ENCODE measurements at places on chromosomes 11 and 22.
A peak's percentile ranks its signal among the peaks of the same experiment; 100 is the strongest.

- no peak for DNase-seq
Observed at GRCh38 chr22:45923212-45923611, 53.8 kb downstream of the WNT7B start.

- DNase-seq, result no peak
Observed at GRCh38 chr22:39318507-39319283, 728 bp downstream of the RPL3 start.

DNA sequence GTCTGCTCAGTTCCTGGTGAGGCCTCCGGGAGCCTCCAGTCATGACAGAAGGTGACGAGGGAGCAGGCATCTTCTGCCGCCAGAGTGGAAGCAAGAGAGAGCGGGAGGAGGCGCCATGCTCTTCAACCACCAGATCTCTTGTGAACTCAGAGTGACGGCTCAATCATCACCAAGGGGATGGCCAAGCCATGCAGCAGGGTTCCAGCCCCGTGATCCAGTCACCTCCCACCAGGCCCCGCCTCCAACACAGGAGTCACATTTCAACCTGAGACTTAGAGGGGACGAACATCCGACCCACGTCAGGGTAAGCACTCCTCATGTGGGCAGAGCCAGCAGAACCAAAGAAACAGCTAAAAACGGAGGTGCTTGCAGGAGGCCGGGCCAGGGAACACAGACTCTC lies 1470.5 kb downstream of the BRD1 start:
- DNase-seq, result no peak

- DNase-seq, result no peak
Observed at GRCh38 chr11:72737336-72737735, 14.9 kb downstream of the ARAP1 start.

- no peak for DNase-seq
Observed at GRCh38 chr11:28400331-28401100, 292.3 kb downstream of the METTL15 start.

DNA sequence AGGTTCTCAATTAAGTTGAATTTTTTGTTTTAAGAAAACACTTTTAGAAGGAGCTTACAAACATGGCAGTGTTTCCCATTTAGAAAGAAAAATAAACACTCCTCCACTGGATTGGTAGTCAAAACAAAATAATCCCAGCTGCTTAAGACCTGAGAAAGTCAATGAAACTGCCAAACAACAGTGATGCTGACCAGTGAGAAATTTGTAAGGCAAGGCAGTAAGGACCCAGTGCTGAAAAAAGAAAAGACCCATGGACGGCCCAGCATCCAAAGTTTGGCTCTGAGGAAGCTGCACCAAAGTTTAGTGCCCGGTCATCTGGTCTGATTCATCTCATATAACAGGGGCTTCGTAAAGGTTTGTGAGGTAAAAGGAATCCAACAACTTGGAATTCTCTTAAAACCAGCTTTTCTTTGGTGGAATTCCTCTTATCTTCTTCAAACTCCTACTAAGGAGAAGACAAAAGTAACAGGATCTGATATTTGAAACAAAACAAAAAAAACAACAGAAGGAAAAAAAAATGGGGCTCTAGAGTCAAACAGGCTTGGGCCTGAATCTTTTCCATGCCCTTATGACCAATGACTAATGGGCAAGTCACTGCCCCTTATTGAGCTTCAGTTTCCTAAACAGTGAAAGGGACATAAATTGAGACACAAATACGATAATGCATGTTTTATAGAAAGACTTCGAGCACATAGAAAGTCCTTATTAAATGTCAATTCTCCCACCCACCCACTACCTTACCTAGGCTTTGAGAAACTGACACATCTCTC lies 383.0 kb upstream of the NARS2 start:
- peak; percentile 16 for DNase-seq

DNA sequence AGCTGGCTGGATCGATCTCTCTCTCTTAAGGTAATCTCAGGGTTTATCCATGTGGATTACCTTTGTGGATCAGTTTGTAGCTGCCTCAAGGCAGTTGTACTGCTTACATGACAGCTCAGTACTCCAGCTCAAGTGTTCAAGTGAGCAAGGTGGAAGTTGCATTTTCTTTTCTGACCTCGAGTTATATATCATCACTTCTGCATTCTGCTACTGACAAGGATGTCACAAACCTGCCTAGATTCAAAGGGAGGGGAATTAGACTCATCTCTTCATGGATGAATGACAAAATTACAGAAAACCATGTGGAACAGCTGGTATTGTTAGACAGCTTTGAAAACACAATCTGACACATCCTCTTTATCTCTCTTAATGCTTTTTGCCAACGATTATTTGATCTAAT lies 6.1 kb upstream of the TCN2 start:
- DNase-seq, result no peak

GRCh38 chr11:132864811-132865576 lies 667.3 kb downstream of the OPCML start:
- DNase-seq, result no peak

DNA sequence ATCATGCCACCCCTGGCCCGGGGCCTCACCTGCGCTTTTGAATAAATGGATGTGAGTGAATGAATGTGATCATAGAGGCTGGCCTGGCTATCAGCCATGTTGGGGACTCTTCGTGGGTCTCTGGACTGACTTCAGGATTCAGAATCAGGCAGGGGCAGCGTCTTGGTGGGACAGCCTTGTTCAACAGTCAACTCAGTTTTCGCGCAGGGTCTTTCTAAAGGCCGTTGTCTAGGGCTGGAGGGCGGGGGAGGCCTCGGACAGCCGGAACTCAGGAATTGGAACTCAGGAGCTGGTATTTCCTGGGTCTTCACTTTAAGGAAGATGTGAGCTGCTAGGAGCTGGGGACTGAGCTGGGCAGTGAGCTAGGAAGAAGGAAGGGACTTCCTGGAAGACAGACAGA lies 146.0 kb downstream of the CACNA1I start:
- DNase-seq, result no peak

DNA sequence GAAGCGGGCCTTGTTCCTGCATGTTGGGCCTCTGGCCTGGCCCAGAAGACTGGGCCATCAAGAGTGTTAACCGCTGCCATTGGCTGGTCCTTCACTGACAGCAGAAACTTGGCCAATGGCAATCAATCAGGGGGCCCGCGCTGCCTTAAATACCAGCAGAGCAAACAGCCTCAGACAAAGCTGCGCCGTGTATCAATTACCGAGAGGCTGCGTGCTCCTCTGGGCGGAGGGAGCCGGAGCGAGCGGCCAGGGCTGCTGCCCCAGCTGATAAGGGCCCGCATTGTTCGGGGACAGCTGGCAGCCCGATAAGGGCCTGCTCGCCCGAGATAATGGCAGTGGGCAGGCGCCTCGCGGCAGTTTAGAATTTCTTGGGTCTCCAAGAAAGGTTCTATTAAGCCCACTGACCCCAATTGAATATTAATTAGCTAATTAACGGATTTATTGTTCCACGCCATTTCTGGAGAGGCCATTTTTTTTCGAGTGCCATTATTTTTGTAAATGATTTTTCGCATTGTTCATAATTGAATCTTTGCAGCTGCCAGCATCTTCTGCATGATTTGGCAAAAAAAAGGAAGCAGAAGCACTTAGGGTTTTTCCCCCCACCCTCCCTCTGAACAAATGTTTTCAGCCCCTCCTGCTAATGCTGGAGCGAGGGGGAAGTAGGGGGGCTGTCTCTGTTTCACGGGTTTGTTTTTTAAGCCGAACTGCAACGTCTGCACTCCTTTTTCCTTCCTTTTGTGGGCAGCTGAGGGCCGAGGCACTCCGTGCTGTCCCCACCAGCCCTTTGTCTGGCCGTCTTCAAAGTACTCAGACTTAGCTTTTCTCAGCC lies 37.6 kb upstream of the RIC3 start:
- no peak for DNase-seq

- no peak for DNase-seq
Observed at GRCh38 chr22:21108379-21109115, 62.8 kb downstream of the LRRC74B start.

DNA sequence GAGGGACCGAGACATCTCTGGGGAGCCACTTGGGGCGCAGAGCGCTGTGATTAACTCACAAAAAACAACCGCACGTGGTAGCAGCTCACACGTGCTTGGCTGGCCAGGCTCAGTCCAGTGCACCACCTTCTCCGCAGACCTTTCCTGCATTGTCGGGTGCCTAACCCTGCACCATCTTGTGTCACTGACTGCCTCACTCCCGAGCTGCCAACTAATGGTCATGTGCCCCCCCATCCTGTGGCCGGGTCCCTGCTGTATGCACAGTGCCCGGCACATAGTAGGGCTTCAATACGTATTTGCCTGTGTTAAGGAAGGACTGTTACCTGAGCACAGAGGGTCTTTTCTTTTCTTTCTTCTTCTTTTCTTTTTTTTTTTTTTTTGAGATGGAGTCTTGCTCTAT lies 71.9 kb downstream of the ARHGAP8 start:
- DNase-seq, result no peak

DNA sequence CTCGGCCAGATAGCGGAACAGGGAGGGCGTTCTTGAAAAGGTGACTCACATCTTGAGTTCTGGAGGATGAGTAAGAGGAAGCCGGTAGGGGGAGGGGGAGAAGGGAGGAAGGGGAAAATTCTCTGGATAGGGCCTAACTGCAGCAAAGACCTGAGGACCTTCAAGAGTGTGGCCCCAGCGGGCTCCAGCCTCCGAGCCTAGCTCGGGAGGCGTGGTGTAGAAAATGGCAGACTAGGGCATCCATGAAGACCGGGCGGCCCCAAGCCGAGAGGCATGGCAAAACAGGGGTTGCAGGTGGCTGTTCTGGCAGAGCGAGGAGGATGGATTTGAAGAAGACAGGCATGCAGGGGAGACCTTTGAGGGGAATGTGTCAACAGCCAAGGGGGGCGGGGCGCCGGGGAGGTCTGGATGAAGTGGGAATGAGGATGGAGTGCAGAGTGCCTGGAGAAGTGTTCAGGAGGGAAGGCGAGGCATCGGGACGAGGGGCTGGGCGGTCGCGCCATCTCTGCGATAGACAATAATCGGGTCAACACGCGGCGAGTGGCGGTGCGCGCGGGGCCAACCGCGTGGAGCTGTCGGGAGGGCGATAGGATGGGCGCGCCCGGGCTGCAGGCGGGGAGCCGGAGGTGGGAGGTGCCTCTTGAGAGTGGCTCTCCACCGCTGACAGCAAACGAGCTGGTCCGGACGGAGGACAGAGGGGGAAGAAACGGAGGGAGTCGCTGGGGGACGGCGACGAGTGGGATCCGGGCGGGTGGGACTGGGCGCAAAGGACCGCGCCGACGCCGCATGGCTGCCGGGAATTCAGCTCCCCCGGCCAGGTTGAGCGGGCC lies 40.0 kb upstream of the CREB3L1 start:
- DNase-seq, result peak; percentile 93

DNA sequence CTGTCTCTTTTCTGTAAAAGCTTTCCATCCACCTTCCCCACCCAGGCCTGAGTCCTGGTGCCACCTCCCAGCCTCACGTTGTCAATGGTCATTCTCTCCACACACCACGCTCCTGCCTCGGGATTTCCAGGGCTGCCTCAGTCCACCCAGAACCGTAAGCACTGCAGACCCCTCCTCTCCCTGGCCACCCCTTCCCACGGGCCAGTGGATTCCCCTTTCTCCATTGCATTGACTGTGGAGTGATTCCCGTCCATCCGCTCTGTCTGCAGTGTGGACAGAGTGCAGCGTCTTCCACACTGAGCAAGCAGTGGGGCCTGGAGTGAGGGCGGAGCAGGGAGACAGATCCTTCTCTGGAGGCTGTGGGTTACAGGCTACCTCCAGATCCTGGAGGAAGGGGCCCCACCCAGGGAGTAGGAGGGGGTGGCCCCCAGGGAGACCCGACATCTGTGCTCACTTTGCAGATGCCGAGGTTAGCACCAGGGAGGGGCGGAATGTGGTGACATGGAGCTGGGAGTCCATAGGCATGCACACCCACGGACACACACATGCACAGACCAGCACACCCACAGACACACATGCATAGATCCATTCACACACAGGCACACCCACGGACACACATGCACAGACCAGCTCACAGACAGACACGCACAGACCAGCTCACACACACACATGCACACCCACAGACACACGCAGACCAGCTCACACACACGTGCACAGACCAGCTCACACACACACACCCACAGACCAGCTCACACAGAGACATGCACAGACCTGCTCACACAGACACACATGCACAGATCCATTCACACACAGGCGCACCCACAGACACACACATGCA lies 109.6 kb upstream of the B3GAT1 start:
- DNase-seq, result no peak
